Cardiac septum (tissue), 1 donor: ENCODE measurements at places on chromosomes 1 and 21. TPM values are rescaled to one million over a fixed set of nuclear protein-coding genes. Genes with fewer than 3 reads are reported as not detected.

DIO1 gene
- not detected for total RNA-seq

CD247 gene
- 0.57 TPM for total RNA-seq

LEFTY2 gene
- 0.65 TPM for total RNA-seq

THEMIS2 gene
- 3.6 TPM for total RNA-seq

DVL1 gene
- total RNA-seq: 96.2 TPM

PLCH2 gene
- 0.11 TPM for total RNA-seq

TENT5C gene
- total RNA-seq: 7.4 TPM

C4BPA gene
- not detected for total RNA-seq

KCNN3 gene
- 2.8 TPM for total RNA-seq

RAB3B gene
- total RNA-seq: not detected

SLAMF9 gene
- not detected for total RNA-seq

TMPRSS2 gene
- total RNA-seq: not detected

BEND5 gene
- total RNA-seq: 3.2 TPM

OR10Z1 gene
- total RNA-seq: not detected

RCC1 gene
- 4.1 TPM for total RNA-seq

ANKRD34A gene
- total RNA-seq: 2.9 TPM

BMP8A gene
- total RNA-seq: 1.5 TPM

MNDA gene
- total RNA-seq: 6.9 TPM

HOOK1 gene
- 0.67 TPM for total RNA-seq

TSNAX gene
- 35.3 TPM for total RNA-seq

RNU1-4 gene
- 6,195 TPM for total RNA-seq

HPDL gene
- not detected for total RNA-seq

LRRC38 gene
- 0.73 TPM for total RNA-seq

SETDB1 gene
- 15.5 TPM for total RNA-seq

PTPN7 gene
- 1.2 TPM for total RNA-seq

ABCD3 gene
- 49.4 TPM for total RNA-seq

PLXNA2 gene
- 23.8 TPM for total RNA-seq

TMOD4 gene
- total RNA-seq: not detected

LYPD8 gene
- total RNA-seq: not detected

PDPN gene
- total RNA-seq: 14.9 TPM

CD2 gene
- total RNA-seq: 0.75 TPM

BATF3 gene
- 1.9 TPM for total RNA-seq

PDC gene
- total RNA-seq: not detected

FAM177B gene
- total RNA-seq: not detected

FCRL5 gene
- 0.30 TPM for total RNA-seq

CENPF gene
- 0.67 TPM for total RNA-seq

TLCD4 gene
- 91.6 TPM for total RNA-seq

DYRK3 gene
- 11.3 TPM for total RNA-seq

GRIK3 gene
- total RNA-seq: 0.08 TPM

SPAG17 gene
- not detected for total RNA-seq

PCBP3 gene
- 4.9 TPM for total RNA-seq

TTC4 gene
- total RNA-seq: 16.7 TPM

NPPA gene
- 21,376 TPM for total RNA-seq

OR2L13 gene
- not detected for total RNA-seq

DNAJC28 gene
- 4.6 TPM for total RNA-seq

BTBD8 gene
- total RNA-seq: 4.5 TPM

BARHL2 gene
- total RNA-seq: not detected

UBXN10 gene
- total RNA-seq: 0.30 TPM

SPRR1B gene
- not detected for total RNA-seq

PLA2G2F gene
- total RNA-seq: not detected

ANGPTL3 gene
- total RNA-seq: not detected

CFHR5 gene
- not detected for total RNA-seq

RPF1 gene
- 34.3 TPM for total RNA-seq

S100A5 gene
- total RNA-seq: not detected

AIRE gene
- 0.11 TPM for total RNA-seq
